Memory B cell (primary cell): ENCODE measurements at places on chromosomes 2 and 18.

DNA sequence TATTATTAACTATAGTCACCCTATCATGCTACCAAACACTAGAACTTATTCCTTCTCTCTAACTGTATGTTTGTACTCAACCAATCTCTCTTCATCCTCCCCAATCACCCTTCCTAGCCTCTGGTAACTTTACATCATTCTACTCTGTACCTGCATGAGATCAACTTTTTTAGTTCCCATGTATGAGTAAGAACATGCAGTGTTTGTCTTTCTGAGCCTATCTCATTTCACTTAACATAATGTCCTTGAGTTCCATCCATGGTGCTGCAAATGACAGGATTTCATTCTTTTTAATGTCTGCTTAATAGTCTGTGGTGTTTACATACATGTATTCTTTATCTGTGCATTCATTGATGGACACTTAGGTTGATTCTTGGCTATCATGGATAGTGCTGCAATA is 108.9 kb upstream of the RFX8 start:
- no peak for DNase-seq

- DNase-seq = no peak
Measured at GRCh38 chr2:207944334-207944733, 81.0 kb downstream of the PLEKHM3 start.

DNA sequence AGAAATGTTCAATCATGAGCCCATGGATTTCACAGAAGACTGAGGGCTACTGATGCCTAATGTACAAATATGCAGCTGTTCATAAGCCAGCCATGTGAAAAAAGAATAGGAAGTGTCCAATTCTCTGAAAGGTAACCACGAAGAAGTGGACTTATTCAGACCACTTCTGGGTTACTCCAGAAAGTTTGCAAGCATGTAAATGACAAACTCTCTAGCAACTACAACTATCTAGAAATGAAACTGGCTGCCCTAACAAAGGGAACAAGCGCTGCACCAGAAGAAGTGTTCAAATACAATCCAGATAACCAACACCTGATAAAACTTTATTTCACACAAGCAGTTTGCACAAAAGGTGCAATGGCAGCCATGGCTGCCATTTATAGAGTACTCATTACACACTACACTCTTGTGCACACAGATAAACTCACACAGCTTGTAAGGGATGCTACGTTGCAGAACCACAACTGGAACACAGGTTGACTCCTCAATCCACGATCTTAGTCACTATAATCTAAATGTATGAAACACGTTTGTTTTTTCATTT is 13.9 kb downstream of the MBOAT2 start:
- DNase-seq = no peak

GRCh38 chr2:85875350-85876050 is 13.3 kb downstream of the ST3GAL5 start:
- no peak for DNase-seq

DNA sequence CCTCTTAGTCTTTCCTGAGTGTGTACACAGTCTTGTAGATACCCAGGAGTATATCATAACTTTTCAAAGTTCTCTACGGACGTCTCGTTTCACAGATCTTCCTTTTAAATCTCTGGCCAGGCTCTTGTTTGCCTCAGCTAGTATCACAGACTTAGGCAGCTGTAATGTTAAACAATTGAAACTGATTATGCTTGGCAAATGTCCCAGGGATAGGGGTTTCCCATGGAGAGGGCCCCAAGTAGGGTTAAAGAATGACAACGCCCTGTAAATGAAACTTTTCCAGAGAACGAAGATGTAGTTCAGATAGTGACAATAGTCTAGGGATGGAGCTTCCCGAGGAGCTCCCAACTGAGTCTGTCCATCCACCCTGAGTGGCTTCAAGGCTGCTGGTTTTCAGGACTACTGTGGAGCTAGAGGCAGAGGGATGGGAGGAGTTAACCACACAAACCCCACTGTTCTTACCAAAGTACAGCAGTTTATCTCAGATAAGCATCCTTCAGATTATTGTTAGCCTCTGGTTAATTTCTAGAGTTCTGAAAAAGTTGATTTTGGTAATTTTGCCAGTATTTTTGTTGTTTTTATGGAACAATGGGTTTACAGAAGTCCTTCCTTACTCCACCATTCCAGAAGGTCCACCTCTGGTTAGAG is 9.1 kb downstream of the NEURL3 start:
- no peak for DNase-seq

GRCh38 chr18:6200204-6200774 is 214.4 kb downstream of the L3MBTL4 start:
- no peak for DNase-seq

GRCh38 chr2:241599615-241600014 is 37.3 kb downstream of the THAP4 start:
- DNase-seq = no peak
